ENCODE measurements at places on chromosomes 16 and 17.
A peak's percentile ranks its signal among the peaks of the same experiment; 100 is the strongest.

GRCh38 chr17:65365169-65365568, 196.3 kb downstream of the AXIN2 start:
- DNase-seq: no peak

- no peak for DNase-seq
Observed at GRCh38 chr16:86850670-86851069, 272.3 kb downstream of the FOXL1 start.

GRCh38 chr16:66858740-66859396, 14.7 kb downstream of the CA7 start:
- DNase-seq: no peak

DNA sequence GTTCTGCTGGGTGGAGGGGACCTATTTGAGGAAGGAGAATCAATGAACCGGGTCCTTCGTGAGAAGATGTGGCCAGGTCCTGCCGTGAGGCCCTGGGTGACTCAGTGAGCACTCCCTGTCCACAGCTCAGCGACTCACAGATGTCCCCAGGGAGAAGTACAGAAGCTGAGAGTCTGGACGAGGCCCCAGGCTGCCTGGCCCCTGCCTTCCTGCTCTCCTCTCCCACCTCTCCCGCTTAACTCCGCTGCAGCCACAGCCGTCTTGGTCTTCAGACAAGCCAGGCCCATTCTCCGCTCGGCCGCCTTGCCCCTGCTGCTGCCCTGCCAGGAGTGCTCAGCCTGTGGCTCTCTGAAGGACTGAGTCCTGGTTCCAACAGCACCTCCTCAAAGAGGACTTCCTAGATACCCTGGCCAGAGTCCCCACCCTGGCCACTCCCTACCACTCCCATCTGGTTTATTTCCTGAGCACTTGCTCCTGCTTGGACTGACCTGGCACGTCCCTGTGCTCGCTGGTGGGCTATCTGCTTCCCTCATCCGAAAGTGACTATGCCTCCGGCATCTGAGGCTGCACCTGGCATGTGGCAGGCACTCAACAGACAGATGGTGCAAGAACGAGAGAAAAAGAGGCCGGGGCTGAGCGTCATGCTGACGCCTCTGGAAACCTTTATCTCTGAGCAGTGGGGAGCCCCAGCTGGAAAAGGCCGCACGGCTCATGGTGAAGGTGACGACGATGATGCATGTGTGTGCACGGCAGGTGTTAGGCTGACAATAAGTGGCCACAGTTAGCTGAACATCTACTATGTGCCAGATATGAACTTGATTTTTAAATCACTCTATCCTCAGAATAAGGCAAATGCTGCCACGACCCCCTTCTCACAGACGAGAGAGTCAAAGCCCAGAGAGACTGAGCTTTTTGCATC, 9.2 kb upstream of the TNFRSF13B start:
- no peak for DNase-seq

- no peak for DNase-seq
Observed at GRCh38 chr17:27502526-27503324, 46.5 kb downstream of the KSR1 start.

DNA sequence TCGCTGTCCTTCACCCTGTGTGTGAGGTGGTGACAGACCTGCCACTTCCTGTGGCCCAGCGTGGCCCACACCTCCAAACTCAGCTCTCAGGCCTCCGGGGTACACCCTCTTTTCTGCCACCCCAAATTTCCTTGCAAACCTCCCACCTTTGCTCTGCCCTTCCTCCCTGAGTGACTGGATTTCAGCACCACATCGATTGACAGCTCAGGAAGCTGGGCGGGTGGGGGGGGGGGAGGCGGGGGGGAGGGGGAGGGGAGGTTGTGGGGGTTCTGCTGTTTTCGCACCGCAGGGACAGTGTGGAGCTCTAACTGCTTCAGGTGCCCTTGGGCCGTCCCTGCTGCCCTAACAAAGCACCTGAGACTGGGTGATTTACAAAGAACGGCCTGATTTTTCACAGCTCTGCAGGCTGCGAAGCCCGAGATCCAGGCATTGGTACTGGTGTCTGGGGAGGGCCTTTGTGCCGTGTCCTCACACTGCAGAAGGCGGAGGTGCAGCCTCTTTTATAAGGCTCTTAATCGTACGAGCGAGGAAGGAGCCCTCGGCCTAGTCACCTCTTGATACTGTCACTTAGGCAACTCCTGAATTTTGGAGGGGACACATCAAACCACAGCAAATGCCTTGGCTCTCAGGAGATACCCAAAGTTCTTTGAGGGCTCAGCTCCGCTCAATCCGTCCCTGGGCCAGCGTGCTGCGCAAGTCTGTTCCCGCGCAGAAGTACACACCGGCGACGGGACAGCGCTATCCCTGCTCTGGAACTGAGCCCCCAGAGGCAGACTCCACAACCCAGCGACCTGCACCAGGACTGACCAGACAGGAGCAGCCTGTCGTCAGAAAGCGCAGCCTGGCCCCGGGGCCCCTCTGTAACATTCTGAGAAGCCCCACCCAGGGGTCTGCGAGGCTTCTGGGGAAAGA, 3.6 kb downstream of the NDUFAF8 start:
- DNase-seq: no peak

DNA sequence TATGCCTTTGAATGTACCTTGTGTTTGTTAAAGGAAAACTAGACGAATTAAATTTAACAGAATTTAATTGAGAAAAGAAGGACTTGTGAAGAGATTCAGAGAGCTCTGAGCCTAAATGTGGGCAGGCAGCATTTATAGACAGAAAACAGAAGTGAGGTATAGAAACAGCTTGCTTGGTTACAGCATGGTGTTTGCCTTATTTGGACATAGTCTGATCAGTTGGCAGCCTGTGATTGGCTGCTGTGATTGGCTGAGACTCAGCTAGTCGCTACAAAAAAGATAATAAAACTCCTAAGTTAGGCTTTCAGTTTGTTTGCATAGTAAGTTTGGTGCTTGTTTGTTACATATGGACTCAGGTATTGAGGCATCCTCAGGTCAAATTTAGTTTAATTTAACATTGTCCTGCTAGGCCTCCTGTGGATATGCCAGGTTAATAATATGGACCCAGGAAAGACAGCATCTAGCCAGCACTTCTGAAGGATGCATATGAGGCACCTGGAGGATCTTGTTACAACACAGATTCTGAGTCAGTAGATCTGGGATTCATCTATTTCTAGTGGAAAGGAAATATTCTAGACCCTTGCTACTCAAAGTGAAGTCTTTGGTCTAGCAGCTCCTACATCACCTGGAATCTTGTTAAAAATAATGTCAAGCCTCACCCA, 43.4 kb downstream of the SLFN5 start:
- no peak for DNase-seq

DNA sequence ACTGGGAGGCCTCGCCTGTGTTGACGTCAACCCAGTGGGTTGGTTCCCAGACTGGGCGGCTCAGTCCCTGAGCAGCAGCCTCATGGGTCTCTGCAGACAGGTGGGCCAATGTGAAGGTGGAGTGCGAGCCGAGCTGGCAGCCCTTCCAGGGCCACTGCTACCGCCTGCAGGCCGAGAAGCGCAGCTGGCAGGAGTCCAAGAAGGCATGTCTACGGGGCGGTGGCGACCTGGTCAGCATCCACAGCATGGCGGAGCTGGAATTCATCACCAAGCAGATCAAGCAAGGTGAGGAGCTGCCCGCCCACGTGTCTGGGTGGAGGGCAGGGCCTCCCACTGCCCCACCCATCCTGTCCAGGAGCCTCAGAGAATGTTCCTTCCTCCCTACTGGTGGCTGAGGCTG, 44.1 kb downstream of the MRC2 start:
- no peak for DNase-seq

- DNase-seq: no peak
Observed at GRCh38 chr16:55323637-55324271, at the start of gene IRX6. Gene IRX6, plus strand, starts transcription at chr16:55324203. Its CDS starts 889 bp downstream, at chr16:55325092.

DNA sequence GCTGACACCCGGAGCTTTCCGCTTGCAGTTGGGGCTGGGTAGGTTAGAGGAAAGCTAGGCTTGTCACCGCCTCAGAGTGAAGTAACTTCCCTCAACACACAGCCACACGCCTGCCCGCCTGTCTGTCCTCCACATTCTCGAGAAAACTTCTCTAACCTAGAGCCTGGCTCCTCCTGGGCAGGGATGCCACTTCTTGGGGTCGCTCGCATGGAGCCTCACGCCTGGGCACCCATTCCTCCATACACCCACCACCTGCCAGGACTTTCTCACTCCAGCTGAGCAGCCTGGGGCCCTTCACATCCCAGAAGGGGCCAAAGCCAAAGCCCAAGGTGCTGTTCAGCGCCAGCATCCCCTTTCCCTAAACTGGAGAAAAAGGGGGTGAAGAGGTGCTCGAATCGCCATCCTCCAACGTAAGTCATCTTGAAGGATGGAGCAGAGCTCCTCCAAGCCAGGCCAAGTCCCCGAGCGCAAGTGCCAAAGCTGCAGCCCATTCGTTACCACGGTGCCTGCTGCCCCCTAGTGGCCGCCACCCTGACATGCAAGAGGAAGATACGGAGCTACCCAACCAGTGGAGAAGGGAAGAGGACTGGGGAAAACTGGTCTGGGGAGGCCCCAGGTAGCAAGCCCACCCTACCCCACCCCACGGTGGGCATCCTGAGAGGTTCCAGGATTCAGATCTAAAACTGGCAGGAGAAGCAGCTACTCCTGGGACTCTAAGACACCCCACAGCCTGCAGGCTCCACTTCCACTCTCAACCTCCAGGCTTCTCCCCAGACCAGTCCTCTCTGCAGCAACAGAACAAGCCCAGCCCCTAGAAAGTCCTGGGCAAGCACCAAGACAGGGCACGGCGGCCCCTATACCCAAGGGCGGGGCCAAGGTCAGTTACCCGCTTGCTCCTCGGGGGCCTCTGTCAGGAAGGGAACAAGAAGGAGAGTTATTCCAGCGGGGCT, 63.1 kb downstream of the MYO18A start:
- DNase-seq: peak; percentile 69

- no peak for DNase-seq
Observed at GRCh38 chr17:17235212-17236174, 1.5 kb downstream of the FLCN start.

DNA sequence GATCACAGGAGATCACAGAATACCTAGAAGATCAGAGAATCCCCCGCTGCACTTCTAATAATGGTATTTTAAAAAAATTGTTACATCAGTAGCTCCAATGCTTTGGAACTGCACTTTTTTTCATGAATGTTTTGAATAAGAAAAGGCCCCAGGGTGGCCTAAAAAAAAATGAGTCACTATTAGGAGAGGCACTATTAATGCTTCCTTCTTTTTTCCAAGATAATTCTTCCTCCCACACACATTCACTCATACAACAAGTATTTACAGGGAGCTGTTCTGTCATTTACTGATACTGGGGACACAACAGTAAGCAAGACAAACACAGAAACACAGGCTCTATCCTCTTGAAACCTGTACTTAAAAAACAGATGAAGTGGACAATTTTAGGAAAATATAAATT, 675 bp upstream of the PDZD9 start:
- DNase-seq: no peak

- DNase-seq: no peak
Observed at GRCh38 chr17:42535155-42536047, 640 bp upstream of the NAGLU start.

DNA sequence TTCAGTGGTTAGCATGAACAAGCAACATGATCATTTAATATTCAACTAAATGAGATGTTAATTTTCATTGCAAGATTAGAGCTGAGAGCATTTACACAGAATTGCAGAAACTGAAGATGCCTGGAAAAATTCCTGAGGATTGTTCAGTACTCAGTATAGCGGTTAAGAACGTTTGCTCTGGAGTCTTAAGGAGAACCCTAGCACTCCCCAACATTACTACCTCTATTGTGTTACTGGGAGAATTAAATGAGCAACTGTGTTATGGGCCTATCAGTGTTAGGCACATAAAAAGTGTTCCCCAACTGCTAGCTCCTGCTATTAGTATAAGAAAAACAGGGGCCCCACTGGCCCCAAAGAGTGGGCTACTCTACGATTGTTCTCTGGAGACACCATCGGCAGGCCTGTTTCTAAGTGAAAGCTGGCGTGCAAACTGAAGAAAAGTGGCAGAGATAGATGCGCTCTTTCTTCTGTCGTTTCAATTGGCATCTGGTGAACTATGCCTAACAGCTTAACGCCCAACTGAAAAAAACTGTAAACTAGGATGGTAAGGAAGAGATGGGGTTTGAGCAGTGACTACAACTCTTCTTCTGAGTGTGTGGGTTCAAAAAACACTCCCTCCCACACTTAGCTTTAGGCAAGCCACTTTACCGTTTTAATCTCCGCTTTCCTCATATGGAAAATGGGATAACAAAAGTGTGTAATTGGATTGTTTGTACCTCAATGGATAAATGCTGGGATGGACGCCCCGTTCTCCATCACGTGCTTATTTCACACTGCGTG, 1.3 kb downstream of the CDR2 start:
- DNase-seq: no peak

- DNase-seq: no peak
Observed at GRCh38 chr17:7222093-7222971, 2.6 kb downstream of the ACADVL start.

DNA sequence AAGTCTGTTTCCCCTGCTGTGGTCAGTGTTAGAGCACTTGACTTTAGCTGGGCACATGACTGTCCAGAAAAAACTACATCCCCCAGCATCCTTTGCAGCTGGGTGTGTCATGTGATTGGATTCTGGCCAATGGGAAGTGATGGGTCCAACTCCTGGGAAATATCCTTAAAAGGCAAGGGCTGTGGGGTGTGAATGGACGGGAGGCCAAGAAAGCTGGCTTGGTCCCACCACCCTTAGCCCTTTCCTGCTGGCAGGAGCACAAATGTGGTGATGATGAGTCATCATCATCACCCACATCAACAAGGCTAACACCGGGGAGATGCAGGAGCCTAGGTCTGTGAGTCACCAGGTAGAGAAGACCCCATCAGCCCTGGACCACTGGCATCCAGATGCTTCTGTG, 341.7 kb downstream of the C16orf95 start:
- no peak for DNase-seq

DNA sequence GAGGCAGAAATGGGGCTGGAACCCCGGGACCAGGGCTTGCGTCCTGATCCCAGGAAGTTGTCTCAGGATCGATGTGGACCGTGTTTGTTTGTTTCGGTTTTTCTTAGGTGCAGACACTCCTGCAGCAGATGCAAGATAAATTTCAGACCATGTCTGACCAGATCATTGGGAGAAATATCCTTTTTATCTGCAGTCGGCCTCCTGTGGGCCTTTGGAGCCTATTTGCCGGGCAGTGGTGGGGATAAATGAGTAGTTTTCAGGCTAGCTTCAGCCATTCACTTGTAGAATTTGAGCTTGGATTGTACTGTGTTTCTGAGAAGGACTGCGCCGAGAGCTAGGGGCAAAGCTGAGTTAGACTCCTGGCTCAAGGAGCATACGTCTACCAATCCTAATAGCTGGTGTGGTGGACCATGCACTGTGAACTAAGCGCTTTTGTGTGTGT, 816 bp downstream of the HSBP1 start:
- no peak for DNase-seq

DNA sequence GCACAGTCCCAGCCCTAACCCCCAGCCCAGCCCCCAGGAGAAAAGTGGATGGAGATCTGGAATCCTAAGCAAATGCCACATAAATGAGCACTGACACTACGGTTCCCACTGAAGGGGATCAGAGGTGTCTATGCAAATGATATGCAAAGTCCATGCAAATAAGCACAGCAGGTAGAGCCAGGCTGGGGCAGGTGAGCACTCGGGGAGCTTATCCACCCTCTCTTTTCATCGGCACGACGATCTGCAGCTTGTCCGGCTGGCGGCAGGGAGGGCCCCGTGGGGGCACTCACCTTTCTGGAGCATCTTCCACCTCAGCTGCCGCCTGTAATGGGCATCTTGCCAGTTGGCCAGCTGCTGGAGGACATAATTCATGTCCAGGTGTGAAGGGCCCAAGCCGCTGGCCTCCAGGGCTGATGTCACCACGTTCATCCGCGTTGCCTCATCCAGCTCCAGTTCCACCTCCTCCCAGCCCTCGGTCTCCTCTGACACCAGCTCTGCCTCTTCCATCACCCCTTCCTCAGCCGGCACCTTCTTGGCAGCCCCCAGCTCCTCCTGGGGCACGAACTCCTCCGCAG, 9.9 kb downstream of the HAP1 start:
- no peak for DNase-seq

Data from stimulated activated CD4-positive, alpha-beta T cell treated with anti-CD3 and anti-CD28 coated beads, TNF-alpha, amount 100 ng/mL, for 4 hours (primary cell).